CD4-positive, alpha-beta T cell treated with Interleukin-1 beta for 1 hour (primary cell): ENCODE measurements at places on chromosomes 2 and 18.

- DNase-seq = no peak
These were observed 176.5 kb downstream of the LRRTM1 start for GRCh38 chr2:80128080-80128479.

DNA sequence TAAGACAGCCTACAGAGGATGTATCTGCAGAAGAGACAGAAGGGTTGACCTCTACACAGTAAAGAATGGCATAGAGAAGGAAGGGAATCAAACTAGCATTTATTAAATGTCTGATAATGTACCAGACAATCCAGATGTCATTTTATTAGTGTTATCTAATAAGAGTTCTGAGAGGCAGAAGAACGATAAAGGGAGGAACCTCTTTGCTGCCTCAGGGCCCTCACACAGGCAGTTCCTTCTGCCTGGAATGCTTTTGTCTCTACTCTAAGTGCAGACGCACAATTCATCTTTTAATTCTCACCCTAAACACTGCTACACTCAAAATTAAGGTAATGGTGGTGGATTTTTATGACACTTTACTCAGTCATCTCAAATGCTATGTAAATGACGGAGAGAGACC is 64.5 kb downstream of the LRPPRC start:
- DNase-seq = no peak

GRCh38 chr2:212712466-212712865 is 173.9 kb upstream of the ERBB4 start:
- DNase-seq = no peak

- DNase-seq = no peak
These were observed 375.8 kb upstream of the NXPH2 start for GRCh38 chr2:139155991-139156390.

DNA sequence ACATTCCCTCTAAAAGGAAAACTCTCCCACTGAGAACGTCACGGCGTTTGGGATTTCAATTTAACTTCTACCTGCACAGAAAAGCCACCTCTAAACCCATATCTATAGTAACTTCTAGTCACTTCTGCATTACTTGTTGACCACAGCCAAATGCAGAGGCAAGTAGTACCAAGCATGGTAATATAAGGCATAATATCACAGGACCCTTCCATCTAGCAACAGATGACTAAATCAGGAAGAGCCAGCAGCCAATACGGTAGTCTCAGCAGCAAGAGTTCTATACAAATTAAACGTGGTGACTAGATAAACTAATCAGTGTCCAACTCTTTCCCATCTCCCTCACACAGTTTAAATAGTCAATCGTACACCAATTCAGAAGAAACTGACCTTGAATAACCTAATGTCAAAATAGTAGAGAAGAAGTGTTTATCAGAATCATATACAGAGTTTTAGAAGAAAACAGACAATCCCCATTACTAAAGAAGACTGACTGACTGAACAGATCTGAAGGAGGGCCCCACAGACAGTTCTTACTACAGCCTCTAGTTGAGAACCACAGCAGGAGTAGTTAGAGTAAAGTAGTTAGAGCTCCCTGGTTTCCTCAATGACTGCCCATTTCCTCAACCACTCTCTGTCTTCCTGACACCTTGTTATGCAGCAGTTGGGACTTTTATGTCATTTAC is 30.0 kb downstream of the MEMO1 start:
- DNase-seq = peak; percentile 35

DNA sequence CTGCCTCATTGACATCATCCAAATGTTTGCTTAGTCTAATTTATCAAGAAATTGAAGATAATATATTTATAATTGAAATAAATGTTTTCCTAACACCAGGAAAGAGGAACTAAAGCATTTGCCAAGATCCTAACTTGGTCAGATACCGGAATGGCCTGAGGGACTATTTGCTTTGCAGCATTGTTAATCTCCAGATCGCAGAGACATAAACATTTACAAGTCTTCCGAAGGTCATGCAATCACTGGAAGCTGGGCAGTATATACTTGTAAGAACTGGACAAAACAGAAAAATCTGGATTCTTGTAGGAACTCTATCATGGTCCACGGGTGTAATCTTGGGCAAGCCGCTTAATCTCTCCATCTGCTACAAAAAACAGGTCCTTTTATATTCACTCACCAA is 42.2 kb downstream of the CYBRD1 start:
- no peak for DNase-seq

DNA sequence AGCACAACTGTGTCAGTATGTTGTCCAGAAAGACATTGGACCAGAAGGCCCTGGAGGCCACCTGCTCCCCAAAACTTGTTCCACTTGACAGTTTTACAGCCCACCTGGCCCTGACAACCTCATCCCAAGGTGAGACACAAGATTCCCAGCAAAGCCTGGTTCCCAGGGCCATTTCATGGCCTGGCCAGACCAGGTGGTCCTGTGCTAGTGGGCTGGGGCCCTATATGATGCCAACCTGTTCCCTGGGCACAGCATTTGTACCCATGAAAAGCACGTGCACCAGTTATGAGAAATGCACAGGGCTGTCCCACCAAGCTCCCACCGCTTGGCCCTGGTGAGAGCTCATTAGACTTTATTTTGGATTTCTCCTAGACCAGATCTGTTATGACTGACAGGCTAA is 6.0 kb upstream of the SP140L start:
- DNase-seq = no peak

DNA sequence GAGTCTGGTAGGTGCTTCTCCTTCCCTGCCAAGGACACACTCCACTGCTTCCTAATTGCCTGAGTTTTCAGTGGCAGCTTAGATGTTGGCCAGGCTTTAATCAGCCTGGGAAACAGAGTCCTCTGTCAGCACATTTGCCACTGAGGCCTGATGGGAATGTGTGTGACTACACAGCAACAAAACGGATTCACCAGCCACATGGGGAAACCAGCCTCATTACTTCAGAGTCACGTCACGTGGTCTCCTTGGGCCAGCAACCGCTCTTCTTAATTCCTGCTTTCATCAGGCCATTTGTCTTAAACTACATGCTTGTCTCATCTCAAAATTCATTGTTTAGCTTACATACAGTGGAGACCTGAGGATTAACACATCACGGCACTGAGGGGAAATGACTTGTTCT is 93.9 kb upstream of the LTBP1 start:
- no peak for DNase-seq

GRCh38 chr2:160657196-160657595 is 163.6 kb upstream of the RBMS1 start:
- no peak for DNase-seq

DNA sequence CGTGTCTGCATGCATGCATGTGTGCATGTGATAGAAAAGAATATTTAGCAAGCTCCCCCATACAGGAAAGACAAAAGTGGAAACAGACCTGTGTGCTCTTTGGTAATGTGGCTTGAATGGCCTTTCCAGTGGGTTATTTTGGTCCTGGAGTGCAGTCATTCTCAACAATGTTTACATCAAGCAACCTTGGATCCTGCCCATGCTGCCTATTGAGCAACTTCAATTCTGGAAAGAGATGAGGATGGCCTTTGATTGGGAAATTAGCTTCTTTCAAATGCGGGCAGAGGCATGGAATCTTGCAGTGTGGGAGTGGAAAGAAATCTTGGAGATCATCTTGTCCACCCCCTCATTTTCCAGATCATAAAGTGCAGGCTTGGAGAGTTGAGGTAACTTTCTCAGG is 87.2 kb upstream of the SMAD2 start:
- DNase-seq = no peak

DNA sequence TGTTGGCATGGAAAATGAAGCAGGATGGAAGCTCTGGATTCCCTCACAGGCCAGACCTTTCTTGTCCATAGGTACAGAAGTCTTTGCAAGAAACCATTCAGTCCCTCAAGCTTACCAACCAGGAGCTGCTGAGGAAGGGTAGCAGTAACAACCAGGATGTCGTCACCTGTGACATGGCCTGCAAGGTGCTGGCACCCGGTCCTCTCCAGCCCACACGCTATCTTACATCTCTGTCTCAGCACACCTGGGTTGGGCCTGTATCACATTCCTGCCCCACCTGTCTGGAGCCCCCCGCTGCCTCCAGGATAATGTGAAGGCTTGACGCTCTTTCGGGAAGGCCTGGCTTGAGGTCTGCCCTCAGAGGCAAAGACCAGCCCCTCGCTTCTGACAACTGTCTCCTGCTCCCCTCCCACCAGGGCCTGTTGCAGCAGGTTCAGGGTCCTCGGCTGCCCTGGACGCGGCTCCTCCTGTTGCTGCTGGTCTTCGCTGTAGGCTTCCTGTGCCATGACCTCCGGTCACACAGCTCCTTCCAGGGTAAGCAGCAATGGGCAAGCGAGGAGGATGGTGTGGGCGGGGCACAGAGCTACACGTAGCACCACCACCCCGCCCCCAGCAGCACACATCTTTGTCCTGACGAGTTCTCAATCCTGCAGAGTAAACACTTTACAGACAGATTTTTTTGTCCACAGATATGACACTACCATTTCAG is 6.0 kb downstream of the TMEM214 start:
- DNase-seq = no peak

GRCh38 chr2:190628591-190629319 is 20.1 kb upstream of the NAB1 start:
- no peak for DNase-seq

- no peak for DNase-seq
These were observed 145.9 kb downstream of the CALCRL start for GRCh38 chr2:187302116-187302515.

- no peak for DNase-seq
These were observed 3.2 kb downstream of the GPBAR1 start for GRCh38 chr2:218263817-218264641.

- DNase-seq = no peak
These were observed 215.3 kb upstream of the SESTD1 start for GRCh38 chr2:179479947-179480346.

- no peak for DNase-seq
These were observed 1340.2 kb upstream of the ZEB2 start for GRCh38 chr2:145860083-145860482.

DNA sequence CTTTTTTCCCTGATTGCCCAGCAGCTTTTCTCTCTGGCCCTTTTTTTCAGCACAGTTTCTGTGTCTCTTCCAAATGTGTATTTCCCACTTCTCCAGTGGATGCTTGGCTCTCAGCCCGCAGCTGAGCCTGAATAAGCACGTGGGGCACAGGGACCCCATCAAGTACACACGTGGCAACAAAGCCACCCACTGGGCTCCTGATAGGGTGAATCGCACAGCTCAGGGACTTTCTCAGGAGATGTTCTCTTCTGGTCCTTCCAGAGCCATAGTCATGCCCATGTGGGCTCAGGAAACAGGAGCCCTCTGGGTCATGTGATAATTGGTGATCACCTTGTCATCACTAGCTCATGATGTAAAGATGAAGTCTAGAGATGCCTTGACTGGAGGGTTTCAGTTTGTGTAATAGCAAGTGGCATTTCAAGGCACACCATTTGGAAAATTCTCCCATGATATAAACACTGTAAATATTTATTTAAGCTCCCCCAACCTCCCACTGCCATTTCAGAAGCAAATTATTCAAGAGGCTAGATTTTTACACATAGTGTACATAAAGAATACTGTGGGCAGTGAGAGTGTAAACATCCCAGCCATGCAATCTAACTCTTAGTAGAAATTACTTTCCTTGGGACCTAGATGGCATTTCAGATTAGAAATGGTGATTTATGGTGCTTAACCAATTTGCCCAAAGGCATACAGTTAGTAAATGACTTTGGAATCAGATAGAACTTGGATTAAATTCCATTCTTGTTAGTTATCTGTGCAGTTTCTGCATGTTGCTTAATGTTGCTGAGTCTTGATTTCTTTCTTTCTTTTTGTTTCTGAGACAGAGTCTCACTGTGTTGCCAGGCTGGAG is 597.5 kb downstream of the SLC4A3 start:
- DNase-seq = no peak

GRCh38 chr2:14336759-14337382 is 295.6 kb upstream of the LRATD1 start:
- DNase-seq = no peak

- peak; percentile 60 for DNase-seq
These were observed 568 bp downstream of the TMEM131 start for GRCh38 chr2:97995026-97995733.

DNA sequence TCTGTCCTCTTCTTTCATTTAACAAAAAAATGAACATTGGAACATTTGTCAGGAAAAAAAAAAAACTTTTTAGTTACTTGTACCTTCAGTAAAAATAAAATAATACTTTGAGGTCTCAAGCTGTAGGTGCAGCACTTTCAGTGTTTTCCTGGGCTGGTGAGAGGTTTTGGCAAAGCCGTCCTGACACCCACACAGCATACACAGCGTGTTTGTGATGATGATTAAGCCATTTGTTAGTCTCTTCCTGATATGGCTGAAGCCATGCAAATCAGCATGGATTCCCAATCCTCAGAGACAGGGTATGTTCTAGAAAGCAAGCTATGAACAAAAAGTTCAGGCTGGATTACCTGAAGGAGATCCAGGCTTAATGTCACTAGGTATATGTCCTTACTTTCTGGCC is 236.8 kb downstream of the ZNF516 start:
- no peak for DNase-seq

DNA sequence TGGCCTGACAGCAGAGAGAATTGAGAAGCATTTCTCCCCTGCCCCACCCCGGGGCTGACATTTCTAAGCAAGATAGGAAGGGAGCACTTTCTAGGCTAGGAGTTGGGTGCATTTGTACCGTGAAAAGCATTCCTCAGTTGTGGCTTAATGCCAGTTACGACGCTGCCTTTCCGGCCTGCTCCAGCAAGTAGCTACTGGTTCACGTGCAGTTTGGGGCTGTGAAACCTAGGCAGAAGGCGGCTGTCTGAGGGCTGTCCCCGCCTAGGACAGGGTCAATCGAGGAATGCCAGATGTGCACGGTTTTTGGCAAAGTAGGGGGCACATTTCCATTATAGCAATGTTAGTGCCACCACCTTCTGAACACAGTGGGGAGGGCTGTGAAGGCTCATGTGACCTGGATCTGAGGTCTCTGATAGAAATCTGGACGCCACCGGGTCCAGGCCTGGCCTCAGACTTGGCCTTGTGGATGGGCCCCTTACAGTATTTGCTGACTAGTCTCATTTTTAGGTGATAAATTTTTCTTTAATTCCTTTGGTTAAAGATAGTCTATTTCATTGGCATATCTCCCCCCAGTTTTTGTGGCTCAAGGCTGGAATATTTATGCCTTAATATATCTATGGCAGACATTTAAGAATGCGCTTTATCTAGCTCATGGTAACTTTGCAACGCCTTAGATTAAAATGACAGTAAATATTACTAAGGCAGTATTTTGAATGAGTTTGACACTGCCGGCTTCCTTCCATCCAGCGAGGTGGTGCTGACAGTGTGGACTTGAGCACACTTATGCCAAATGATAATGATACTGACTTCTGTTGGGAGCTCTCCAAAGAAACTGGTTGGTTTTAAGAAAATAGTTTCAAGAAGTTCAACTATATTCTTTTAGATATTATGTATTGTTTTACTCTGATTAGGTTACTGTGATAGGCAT is 78.7 kb downstream of the LPIN1 start:
- no peak for DNase-seq

- no peak for DNase-seq
These were observed 113.6 kb downstream of the ETAA1 start for GRCh38 chr2:67510745-67511144.

DNA sequence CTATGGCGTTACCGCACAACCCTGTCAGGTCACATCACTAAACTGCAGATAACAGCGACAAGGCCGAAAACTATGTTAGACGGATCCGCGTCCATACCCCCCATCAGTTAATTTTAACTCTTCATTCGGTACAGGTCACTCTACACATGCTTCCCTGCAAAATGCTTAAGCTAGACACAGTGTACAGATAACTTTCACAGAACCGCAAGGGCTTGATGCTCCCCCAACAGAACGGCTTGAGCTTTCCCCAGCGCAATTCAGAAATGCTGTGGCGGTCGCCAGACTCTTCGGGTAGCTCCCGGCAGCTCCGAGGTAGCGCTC is 283 bp upstream of the RBBP8 start:
- DNase-seq = no peak

- DNase-seq = no peak
These were observed 141.2 kb downstream of the PID1 start for GRCh38 chr2:229129738-229130371.
